NCI-H187 treated with DMSO at 0.1 percent for 48 hours (cell line): ENCODE measurements at places on chromosomes 5 and 9.

DNA sequence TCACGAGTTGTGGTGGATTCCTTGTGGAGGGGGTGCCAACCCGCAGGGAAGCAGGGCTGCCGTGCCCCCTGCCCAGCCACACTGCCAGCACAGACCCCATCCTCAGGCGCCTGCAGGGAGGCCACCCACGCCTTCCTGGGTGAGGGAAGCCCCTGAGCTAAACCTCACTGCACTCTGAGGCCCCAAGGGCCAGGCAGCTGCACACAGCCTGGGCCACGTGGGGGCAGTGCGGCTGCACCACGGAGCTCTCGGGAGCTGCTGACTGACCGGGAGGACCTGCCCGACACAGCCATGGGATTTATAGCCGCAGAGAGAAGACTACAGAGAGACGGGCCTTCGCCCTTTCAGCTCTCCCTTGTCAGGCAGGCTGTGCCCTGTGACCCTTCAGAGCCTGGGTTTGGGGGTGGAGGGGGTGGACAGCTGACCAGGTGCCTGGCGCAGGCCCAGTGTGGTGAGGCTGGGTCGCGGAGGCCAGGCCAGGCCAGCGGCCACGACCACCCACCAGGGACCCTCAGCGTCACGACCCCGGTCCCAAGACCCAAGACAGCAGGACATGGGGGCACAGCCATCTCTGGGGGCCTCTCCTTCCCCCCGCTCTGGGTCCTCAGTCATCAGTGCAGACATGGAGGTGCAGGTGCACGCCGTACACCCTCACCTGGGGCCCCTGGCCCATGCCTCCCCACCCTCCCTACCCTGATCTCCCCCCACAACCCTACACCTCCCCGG is 4.3 kb upstream of the AHRR start:
- DNase-seq = no peak

- DNase-seq = no peak
Measured at GRCh38 chr9:20303066-20303465, 319.2 kb downstream of the MLLT3 start.

GRCh38 chr9:4353236-4353635 is 53.4 kb upstream of the GLIS3 start:
- DNase-seq = no peak

- no peak for DNase-seq
Measured at GRCh38 chr5:143594902-143595818, 191.7 kb upstream of the NR3C1 start.

DNA sequence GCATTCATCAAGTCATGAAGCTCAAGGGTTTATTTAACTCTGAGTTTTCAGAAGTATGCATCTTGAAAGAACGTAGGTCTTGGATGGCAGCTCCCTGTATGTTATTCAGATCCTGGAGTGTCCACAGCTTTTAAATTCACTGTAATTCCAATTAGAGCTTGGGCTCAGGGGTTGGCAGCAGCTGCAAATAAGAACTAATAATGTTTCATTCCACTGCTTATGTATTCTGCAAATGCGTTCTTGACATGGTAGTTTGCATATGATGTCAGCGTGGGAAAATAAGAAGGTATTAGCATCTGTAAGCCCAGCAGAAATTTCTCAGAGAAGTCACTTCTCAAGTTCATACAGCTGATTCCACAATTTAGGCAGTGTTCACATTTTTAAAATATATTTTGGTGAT is 58.4 kb downstream of the RORB start:
- no peak for DNase-seq

DNA sequence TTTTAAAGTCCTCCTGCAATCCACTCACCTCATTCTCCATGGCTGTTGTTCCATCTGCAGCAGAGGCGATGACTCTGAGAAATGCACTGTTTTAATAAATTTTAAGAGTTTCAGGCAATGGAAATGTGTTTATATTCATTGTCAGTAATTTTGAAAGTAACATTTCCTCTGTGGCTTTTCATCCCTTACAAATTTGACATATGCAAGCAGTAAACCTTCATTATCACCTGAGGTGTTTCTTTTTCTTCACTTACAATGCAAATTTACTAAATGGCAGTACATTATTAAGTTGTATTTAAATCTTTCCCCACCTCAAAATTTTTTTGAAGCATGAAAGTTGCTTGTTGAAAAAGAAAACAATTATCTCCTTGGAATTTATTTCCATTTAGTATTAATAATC is 136.9 kb downstream of the DIRAS2 start:
- no peak for DNase-seq

- DNase-seq = no peak
Measured at GRCh38 chr5:7837403-7837802, 13.5 kb downstream of the CFAP90 start.

GRCh38 chr5:74281166-74281565 is 359.4 kb downstream of the ENC1 start:
- no peak for DNase-seq
